ENCODE measurements at places on chromosomes 16 and 17.
A peak's percentile ranks its signal among the peaks of the same experiment; 100 is the strongest.

DNA sequence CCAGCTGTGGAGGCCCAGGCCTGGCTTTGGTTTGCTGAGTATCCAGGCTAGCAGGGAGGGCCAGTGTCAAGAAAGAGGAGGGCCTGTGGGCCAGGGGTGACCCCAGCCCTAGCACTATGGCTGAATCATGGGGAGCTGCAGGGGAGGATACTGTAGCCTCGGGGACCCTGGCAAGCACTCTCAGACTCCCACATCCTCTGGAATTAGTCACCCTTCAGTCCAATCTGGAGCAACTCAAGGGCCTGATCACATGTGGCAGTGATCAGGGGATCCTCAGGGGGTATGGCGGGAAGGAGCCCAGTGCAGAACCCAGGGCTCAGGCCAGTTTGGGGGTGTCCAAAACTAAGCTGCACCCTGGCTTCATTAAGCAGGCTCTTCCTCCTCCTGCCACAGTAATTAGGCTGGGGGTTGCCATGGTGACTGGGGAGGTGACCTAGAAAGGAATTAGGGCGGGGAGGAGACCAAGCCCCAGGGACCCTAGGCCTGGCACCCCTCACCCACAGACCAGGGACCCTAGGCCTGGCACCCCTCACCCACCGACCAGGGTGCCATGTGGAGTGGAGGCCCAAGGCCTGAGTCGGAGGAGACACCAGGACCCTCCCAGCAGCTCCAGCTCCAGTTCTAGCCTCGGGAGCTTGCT is 5.8 kb downstream of the NLGN2 start:
- DNase-seq, result no peak

- DNase-seq, result no peak
These were observed 2.5 kb upstream of the ABCC12 start for GRCh38 chr16:48158296-48158695.

DNA sequence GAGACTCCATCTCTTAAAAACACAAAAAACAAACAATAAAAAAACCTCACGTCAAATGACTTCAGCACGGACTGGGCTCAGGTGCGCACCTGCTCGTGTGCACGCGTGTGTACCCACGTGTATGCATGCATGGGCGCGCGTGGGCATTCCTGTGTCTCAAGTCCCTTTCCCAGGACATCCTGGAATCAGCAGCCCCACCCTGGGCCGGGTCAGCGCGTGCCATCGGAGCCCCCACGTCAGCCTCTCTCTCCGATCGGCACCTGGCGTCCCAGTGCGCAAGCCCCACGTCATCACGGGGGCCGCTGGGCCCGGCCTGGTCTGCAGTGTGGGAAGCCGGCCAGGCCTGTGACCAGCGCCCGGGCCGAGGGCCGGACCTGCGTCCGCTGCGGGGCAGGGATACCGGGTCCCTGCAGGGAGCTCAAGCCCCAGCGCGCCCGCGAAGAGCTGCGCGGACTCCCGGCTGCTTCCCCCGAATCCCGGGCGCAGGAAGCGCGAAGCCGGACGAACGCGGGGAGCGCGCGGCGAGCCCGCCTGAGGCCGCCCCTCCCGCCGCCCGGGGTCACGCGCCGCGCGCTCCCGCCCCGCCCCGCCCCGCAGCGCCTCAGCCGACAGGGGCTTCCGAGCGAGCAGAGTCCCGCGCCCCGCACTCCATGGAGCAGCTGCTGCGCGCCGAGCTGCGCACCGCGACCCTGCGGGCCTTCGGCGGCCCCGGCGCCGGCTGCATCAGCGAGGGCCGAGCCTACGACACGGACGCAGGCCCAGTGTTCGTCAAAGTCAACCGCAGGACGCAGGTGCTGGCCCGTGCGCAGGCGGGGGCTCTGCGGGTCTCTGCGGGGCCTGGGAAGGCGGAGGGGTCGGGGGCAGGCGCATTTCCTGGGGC is at the start of gene FN3K:
Gene FN3K, plus strand, starts transcription at position 629 of the 880 bp plus-strand sequence. Its CDS starts 22 bp downstream, at position 651.
- DNase-seq, result no peak

GRCh38 chr17:41516830-41517283 is 1.8 kb downstream of the KRT15 start:
- no peak for DNase-seq

GRCh38 chr17:8910969-8911604 is 43.6 kb upstream of the PIK3R6 start:
- DNase-seq, result no peak

- DNase-seq, result no peak
These were observed 29.5 kb downstream of the MBTD1 start for GRCh38 chr17:51230306-51230705.

- DNase-seq, result no peak
These were observed 8.5 kb downstream of the C17orf100 start for GRCh38 chr17:6660101-6660500.

DNA sequence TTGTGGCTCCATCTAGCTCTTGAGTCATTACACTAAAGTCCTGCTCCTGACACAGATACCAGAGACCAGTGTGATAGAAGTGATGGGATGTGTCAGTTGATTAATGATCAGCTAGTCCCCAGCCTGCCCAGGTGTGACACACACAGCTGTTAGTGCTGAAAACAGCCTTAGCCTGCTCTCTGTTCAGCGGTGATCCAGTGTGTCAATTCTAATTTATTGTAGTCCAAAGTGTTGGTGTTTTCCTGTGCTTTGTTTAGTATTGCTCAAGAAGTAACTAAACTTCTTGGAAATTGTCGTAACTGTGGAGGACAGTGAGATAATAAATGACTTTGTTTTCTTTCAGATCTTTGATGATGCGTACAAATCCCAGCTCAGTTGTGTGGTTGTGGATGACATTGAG is 92.3 kb downstream of the WNT3 start:
- no peak for DNase-seq

DNA sequence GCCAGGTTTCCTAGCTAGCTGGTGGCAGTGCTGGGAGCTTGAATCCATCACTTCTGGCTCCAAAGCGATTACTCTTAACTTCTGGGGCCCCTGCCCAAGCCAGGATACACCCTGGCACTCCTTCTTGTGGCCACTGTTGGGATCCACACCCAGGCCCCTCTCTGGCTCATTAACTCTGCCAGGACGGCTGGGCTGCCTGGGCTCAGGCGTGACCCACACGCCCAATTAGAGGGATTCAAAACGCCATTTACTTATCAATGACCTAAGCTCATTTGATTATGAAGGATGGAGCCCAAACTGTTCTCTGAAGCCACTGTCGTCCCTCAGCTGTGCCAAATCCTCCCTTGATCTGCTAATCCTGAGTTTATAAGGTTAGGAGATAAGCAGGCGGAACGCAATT is 79.7 kb upstream of the BRD7 start:
- no peak for DNase-seq

GRCh38 chr17:39164675-39165143 is 1.3 kb downstream of the ARL5C start:
- DNase-seq, result peak; percentile 52

DNA sequence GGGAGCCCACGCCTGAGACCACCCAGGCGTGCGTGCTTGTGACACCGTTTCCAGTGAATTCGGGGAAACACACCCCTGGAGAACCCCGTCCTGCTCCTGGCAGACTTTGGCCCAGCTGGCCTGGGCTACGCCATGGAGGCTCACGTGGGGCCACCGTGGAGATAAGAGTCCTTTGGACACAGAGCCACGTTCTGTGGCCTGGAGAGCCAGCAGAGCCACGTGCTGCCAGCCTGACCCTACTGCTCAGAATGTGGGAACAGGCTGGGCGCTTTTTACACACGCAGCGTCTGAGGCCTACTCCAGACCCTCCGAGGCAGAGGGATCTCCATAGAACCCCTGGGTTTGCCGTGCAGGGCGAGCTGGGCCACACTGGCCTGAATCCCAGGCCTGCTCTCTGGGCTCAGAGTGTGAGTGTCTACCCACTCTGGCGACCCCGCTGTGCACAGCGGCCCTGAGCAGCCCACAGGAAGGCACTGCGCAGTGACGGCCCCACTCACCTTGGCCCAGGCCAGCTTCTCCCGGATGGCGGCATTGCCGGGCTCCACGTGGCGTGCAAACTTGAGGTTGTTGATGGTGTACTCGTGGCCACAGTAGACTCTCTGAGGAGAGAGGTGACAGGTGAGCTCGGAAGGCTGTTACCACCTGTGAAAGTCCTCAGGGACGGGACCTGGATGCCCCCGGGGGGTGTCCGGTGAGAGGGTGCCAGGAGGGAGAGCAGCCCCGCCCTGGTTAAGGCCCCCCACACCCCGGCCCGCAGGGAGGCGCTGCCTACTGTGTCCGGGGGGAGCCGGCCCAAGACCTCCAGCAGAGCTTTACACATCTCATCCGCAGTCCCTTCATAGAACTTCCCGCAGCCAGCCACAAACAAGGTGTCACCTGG is 10.0 kb downstream of the HAGH start:
- no peak for DNase-seq

- no peak for DNase-seq
These were observed 53.7 kb upstream of the GSG1L start for GRCh38 chr16:28117168-28117565.

DNA sequence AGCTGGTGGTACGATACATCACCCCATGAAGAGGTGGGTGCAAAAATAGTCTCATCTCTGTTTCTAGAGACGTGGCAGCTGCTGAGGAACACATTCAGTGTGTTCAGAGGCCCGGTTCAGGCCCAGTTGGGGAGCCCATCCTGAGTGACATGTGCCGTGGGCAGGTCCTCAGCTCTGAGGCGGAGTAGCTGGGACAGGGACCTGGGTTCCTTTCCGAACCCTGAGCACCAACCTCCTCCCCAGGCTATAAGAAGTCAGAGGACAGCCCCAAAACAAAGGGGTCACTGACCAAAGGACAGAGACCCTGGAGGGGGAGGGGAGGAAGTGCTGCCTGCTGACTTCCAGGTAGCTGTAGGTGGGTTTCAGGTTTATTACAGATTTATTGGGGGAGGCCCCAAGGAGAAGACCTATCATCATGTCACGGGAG is 5.1 kb downstream of the LDHD start:
- DNase-seq, result no peak

- DNase-seq, result no peak
These were observed 20.0 kb downstream of the ACSF3 start for GRCh38 chr16:89113661-89114060.

DNA sequence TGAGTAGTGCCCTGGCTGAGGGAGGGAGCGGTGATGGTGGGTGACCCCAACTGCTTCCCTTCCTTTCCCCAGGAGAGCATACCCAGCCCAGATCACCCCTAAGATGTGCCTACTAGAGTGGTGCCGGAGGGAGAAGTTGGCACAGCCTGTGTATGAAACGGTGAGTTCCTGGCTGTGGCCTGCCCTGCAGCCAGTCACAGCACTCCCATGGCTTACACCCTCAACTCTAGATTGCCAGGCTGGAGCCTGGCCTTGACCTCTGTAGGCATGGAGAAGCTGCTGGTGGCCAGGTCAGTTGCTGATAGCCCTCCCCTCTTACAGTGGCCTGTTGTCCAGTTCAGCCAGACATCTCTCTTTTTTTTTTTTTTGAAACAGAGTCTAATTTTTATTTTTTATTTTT is 8.6 kb upstream of the NFATC3 start:
- DNase-seq, result no peak

DNA sequence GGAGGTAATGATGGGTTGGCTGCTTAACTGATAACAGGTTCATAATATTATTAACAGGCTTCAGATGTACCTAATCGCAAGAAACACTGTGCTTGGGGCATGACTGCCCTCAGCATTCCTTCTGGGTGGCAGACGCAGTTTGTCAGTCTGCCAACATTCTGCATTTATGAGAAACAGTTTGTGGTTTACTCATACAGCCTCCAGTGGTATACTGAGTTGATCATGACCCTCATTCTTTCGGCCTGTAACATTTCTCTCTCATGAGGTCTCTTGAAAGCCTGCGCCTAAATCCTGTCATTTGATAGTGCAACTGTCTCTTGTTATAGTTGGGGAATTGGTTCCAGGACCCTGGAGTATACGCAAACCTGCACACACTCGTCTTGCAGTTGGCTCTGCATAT is 4.9 kb upstream of the RUSF1 start:
- DNase-seq, result no peak

GRCh38 chr17:77610972-77611521 is 347.5 kb upstream of the TNRC6C start:
- no peak for DNase-seq

DNA sequence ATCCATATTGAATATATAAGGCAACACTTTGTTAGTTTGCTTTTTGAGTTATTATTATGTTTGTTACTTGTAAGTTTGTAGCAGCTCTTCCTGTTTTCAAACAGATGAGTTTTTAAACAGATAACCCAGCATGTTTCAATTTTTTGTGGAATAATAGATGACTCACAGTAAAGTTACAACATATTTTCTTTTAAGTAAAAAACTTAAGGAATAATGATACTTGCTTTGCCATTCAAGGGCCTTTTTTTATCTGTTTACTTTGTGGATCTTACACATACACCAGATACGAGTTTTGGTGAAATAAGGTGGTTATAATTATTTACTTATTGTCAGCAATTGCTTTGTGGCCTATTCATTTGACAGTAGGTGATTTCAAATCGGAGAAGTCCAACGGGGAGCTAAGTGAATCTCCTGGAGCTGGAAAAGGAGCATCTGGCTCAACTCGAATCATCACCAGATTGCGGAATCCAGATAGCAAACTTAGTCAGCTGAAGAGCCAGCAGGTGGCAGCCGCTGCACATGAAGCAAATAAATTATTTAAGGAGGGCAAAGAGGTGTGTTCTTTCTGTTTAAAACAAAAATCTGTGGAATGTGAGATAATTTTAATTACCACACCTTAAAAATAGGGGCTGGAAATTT is 66.3 kb downstream of the BPTF start:
- no peak for DNase-seq

DNA sequence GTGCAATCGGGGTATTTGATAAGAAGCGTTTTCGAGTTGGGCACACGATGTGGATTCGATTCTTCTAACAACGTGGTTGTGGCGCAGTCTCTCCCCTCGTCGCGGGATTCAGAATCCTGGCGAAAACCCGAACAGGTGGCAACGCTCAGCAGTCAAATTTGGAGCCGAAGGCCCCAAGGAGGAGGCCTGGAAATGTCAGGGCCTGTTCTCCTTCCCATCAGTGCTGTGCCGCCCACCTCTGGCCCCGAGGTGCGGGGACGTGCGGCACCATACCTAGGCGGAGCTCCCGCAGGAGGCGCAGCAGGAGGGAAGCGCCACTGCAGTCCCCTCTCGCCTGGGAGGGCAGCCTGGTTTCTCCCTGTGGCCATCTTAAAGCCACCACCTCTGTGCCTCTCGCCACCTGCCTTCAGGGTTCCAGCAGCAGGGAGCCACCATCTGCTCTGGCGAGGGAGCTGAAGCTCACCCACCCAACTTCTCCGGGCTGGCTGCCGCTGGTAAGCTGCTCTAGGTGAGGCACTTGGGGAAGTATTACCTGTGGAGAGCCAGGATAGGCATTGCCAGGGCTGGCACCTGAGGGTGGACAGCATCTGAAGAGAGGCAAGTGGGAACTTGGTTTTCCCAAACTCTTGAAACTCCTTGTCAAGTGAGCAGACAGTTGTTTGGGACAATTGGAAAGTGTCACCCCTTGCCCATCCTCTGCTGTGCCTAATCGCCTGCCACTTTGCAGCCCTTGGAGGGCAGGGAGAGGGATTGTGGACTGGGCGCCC is 2.6 kb upstream of the AATF start:
- DNase-seq, result no peak

DNA sequence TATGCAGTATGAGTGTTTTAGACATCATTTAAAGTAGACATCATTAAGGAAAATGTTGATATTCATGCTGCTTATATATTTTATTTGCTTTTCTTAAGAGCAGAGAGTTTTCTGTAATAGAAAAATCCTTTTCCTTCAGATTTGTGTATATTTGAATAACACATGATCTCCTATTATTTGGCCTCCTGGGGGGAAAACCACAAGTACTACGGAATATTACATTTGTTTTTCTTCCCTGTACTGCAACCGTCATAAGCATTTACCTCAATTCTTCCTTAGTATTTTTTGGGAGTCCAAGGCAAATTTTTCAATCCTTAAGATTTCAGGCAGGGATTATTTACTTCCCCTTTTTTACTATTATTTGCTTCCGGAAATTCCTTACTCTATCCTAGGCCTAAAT is 6.0 kb downstream of the RSPRY1 start:
- DNase-seq, result no peak

- DNase-seq, result peak; percentile 55
These were observed 102.2 kb downstream of the TRIM37 start for GRCh38 chr17:59004338-59005111.
